ENCODE measurements at places on chromosomes 3 and 15.

DNA sequence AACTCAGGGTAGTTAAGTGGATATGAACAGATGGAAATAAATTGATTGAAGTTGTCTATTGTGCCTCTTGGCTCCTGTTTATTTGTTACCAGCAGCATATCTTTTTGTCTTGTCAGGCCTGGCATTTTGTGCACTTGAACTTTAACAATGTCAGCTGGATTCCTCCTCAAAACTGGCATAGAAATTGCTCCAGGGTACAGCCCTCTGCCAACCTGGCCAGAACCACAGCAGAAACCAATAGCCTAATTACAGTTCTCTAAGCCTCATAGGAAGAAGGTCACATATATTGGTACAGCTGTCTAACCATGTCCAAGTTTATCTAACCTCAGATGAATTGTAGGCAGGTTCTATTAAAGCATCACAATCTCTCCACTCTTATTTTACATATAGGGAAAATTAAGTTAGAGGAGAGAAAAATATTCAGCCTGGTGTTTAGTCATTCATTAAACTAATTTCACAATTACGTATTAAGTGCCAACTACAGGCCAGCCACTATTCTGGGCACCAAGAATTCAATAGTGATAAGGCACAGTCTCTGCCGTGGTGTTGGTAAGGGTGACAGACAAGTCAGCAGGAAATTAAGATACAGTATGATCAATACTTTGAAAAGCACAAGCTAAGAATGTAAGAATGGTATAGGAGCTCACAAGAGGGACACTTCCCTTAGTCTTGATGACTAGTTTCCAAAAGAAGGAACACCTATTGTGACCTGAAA is 452.9 kb upstream of the NECTIN3 start:
- H3K36me3 ChIP-seq, result no peaks in the 10 kb centered on the region
- no peak overlapping the region for H3K27ac ChIP-seq
- no peaks in the 10 kb centered on the region for H3K4me1 ChIP-seq
- H3K4me3 ChIP-seq, result no peak overlapping the region
- DNase-seq, result no peak

DNA sequence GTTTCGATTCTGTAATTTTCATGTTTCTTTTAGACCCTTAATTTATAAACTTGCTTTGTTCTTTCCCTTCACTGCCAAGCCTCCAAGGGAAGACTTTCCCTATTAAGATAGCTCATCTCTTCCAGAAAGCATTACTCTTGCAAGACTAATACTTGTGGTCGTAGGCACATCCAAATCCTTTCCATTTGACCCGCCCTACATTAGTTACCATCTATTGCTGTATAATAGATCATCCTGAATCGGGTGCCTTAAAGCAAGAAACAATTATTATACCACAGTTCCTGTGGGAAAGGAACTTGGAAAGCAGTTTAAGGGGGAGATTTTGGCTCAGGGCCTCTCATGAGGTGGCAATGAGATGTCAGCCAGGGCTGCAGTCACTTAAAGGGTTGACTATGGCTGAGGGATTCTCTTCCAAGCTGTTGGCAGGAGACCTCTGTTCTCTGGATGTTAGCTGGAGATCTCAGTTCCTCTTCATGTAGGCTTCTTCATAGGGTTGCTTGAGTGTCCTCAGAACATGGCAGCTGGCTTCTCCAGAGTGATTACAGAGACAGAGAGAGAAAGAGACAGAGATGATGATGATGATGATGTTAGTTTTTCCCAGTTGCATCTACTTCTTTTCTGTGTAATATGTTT is 570.4 kb upstream of the TGFBR2 start:
- no peaks in the 10 kb centered on the region for H3K4me1 ChIP-seq
- H3K36me3 ChIP-seq, result no peaks in the 10 kb centered on the region
- H3K4me3 ChIP-seq, result no peak overlapping the region
- H3K27me3 ChIP-seq, result no peaks in the 10 kb centered on the region
- no peak overlapping the region for H3K27ac ChIP-seq
- no peak for DNase-seq

DNA sequence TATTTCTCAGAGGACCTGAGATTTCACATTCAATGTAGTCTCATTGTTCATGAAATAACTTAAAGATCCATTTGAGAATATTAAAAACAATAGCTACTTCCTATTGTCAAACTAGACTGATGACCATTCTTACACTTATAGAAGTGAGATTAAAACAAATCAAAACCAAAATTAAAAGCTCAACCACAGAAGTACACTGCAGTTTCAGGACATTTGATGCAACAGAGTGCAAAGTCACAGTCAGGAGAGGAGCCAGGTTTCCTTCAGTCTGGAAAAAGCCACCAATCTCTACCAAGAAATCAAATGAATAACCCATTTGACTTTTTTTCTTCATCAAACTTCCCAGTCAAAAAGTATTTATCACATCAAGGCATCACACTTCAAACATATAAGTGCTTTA is 5.5 kb downstream of the CCPG1 start:
- H3K4me1 ChIP-seq, result peaks cover 54% of the 10 kb centered on the region
- peaks cover 9% of the 10 kb centered on the region for H3K36me3 ChIP-seq
- DNase-seq, result no peak
- H3K4me3 ChIP-seq, result no peak overlapping the region
- no peak overlapping the region for H3K27ac ChIP-seq

DNA sequence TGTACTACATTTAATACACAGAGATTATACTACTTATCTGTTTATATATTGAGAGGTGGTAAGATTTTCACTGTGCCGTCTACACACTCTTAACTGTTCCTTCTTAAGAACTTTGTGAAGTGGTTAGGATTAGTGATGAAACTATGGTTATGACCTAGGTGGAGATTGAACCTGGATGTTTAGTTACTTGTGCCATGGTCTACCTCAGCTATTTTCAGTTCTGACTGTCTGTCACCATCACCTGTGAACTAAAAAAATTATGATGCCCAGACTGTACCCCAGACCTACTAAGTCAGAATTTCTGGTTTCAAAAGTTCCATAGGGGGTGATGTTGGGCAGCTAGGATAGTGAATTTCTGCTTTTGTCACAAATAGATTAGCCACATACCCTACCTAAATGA is 6.4 kb downstream of the RASA2 start:
- peaks cover 2% of the 10 kb centered on the region for H3K4me1 ChIP-seq
- H3K27me3 ChIP-seq, result no peaks in the 10 kb centered on the region
- H3K27ac ChIP-seq, result no peak overlapping the region
- H3K4me3 ChIP-seq, result no peak overlapping the region
- DNase-seq, result no peak
- no peaks in the 10 kb centered on the region for H3K36me3 ChIP-seq

GRCh38 chr3:54954022-54954421 is 26.2 kb upstream of the LRTM1 start:
- no peak for DNase-seq
- H3K27me3 ChIP-seq, result no peaks in the 10 kb centered on the region
- no peaks in the 10 kb centered on the region for H3K36me3 ChIP-seq
- H3K4me1 ChIP-seq, result peaks cover 44% of the 10 kb centered on the region
- no peak overlapping the region for H3K4me3 ChIP-seq
- no peak overlapping the region for H3K27ac ChIP-seq
